ENCODE measurements at places on chromosomes 13 and 19. TPM values are rescaled to one million over a fixed set of nuclear protein-coding genes. Genes with fewer than 3 reads are reported as not detected.

DNA sequence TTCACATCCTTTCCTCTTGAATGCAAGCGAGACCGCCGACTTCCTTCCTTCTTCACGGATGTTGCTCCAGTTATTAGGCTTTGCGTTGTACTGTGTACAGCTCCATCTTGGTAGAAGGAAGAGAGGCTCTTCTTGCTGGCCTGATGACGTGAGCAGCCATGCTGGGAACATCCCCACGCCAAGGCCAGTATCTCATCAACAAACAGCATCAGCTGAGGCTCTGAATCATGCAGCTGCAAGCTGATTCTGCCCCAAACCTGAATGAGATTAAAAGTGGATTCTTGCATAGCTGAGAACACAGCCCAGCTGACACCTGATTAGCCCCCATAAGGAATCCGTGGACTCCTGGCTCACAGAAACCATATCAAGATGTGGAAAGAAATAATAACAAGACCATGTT is 809.6 kb downstream of the EFNB2 start:
- no peak for DNase-seq

- DNase-seq: no peak
Measured at GRCh38 chr13:27967736-27968315, 1.3 kb downstream of the CDX2 start.

GRCh38 chr13:39486758-39487157 is 116.2 kb downstream of the LHFPL6 start:
- DNase-seq: no peak

GRCh38 chr13:50152655-50153309 is 137.5 kb downstream of the KCNRG start:
- peak; percentile 71 for DNase-seq

GRCh38 chr13:113742000-113742441 is 17.0 kb upstream of the TMEM255B start:
- DNase-seq: peak; percentile 82

GRCh38 chr13:20848203-20848602 is 54.3 kb downstream of the XPO4 start:
- DNase-seq: no peak

DNA sequence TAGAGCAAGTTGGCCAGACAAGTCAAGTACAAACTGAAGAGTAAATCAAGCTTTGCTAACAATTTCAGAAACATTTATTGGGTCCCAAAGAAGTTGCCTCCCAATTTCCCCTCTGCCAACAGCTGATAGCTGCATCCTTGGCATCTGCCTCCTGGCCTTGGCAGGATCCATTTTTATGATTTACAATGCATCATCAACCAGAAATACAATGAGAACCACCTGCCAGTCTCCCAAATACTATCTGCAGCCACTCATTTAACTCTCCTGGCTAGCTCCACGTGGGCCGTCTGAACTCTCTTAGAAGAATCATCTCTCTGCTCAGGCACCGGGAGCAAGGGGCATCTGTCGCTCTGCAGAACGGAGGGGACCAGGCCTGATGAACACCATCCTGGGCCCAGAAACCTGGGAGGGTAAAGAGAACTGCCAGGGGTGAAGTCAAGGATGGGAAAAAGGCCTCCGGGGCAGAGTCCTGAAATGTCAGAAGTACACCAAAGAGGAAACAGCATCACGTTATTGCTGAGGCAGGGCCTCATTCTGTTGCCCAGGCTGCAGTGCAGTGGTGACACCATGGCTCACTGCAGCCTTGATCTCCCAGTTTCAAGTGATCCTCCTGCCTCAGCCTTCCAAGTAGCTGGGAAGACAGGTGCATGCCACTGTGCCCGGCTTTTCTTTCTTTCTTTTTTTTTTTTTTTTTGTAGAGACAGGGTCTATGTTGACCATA is 2.6 kb downstream of the LONP1 start:
- DNase-seq: no peak

- no peak for DNase-seq
Measured at GRCh38 chr19:2483084-2483483, 7.2 kb downstream of the GADD45B start.

GRCh38 chr19:49456326-49456725 is 3.3 kb downstream of the ALDH16A1 start:
- no peak for DNase-seq

DNA sequence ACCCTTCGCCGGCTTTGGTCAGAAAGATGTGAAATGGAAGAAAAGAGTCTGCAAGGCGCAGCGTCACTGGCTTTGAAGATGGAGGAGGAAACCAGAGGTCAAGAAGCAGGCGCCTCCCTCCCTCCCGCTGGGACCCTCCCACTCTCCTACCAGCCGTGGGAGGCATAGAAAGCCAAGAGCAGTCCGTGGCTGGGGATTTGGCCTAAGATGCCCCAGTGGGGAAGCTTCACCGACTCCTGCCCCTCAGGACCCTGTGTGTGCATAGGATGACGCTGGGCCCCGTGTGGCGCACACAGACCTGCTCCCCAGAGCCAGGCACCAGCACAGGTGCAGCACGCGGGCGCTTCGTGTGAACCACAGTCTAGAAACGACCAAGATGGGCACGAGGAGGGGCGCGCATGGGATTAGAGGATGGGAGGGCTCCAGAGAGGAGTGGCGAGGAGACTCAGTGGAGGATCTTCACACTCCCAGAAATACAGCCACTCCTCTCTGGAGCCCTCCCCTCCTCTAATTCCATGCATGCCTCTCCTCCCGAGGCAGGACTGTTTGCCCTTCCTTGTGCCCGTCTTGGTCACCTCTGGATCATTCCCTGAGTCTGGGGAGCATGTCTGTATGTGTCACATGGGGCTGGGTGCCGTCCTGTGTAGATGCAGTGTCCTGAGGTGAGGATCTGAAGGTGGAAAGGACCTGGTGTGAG is 194.3 kb downstream of the TEX29 start:
- no peak for DNase-seq

GRCh38 chr13:32791545-32792172 is 205.4 kb downstream of the PDS5B start:
- no peak for DNase-seq

DNA sequence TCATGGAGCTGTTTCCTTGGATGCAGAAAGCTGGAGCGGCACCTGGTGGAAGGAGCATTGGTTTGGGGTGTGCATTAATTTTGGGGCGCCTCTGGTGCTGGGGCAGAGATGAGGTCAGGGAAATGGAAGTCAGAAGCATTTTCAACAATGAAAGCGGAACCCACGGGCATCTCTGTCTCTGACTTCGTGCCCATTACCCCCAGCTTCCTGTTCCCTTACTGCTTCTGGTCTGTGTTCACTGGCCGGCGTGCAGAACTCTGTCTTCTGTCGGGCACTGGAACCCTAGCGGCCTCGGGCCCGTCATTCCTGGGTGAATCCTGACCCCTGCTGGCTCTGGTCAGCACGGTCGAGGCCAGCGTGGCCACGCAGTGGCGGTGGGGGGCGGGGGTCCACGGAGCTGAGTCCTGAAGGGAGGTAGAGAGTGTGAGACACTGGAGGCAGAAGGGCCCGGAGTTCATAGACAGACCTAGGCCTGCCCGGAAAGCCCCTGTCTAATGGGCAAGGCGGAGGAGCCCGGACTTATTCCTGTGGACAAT is 7.9 kb upstream of the LINGO3 start:
- peak; percentile 66 for DNase-seq

GRCh38 chr13:42152495-42152894 is 104.0 kb downstream of the DGKH start:
- no peak for DNase-seq

Gene ZSWIM9
- total RNA-seq: 2.3 TPM

Gene CYP2S1
- not detected for total RNA-seq

Gene CGB8
- total RNA-seq: not detected

Gene OR10H1
- total RNA-seq: not detected

Gene SMAD9
- 0.19 TPM for total RNA-seq

Gene FFAR2
- total RNA-seq: not detected

Gene KLK12
- not detected for total RNA-seq

Gene ZNF541
- total RNA-seq: not detected

Gene FGF22
- not detected for total RNA-seq

Gene RNF225
- total RNA-seq: 0.97 TPM

Gene SIGLEC6
- not detected for total RNA-seq

Gene REX1BD
- total RNA-seq: 76.8 TPM

Gene IGFL1
- not detected for total RNA-seq

All from Karpas-422 (cell line).